AG10803 (cell line): ENCODE measurements at places on chromosomes 7 and 10.

DNA sequence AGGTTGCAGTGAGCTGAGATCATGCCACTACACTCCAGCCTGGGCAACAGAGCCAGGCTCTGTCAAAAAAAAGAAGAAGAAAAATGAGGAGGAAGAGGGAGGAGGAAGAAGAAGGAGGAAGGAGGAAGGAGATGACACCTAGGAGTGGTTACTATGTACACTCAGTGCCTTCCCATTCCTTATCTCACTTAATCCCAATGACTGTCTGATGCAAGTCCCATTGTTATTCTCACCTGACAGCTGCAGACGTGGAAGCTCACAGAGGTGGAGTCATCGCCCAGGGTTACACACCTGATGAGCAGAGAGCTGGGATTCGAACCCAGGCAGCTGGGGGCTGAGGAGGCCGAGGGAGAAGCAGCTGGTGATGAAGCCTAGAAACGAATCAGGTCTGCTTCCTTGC, 258.8 kb downstream of the SNX10 start:
- no peak for DNase-seq

DNA sequence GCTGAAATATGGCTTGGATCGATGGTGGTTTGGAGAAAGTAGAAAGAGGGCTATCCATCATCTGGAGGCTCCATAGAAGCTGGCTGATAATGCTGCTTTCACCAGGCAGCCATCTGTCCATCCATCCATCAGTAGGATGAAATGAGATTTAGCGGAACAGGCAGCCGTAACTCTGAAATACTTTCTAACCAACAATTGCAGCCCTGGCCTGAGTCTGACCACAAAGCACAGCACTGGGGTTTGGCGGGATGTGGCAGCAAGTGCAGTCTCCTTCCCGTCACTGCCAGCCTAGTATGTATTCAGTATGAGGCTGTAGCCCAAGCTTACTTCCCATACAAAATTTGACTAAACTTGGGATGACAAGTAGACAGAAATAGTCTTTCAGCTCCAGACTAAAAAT, 38.0 kb downstream of the R3HCC1L start:
- peak; percentile 27 for DNase-seq

GRCh38 chr7:66426332-66426731, 202.3 kb upstream of the KCTD7 start:
- DNase-seq, result no peak

- DNase-seq, result peak; percentile 29
Observed at GRCh38 chr7:156640949-156641485, 443 bp downstream of the RNF32 start.

GRCh38 chr10:43203448-43204041, 63.3 kb downstream of the RASGEF1A start:
- no peak for DNase-seq
